ENCODE measurements at places on chromosomes 5 and 9.

DNA sequence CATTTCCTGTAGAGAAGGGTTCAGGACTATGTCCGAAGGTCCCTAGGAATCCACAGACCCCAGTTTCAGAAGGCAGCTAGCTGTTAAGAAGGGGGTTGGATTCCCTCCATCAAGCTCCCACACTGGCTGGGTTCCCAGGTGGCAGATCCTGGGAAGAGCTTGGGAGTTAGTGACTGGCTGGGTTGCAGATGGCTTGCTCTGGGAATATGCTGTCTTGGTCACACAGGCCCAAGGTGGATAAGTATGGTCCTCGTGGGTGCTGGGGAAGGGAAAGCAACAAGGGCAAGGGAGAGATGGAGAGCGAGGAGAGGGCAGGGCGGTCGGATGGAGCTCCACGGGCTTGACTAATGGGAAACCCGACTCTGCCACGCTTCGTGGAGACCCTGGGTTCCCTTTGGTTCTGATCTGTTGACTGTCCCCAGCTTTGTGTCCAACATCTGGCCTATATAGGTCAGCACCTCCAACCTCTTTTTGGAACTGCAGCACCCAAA lies 17.4 kb downstream of the SH3PXD2B start:
- DNase-seq, result no peak

- no peak for DNase-seq
These were observed 849.6 kb upstream of the DMAC1 start for GRCh38 chr9:8649160-8649559.

- DNase-seq, result no peak
These were observed 383.3 kb downstream of the OSTF1 start for GRCh38 chr9:75471549-75472114.

DNA sequence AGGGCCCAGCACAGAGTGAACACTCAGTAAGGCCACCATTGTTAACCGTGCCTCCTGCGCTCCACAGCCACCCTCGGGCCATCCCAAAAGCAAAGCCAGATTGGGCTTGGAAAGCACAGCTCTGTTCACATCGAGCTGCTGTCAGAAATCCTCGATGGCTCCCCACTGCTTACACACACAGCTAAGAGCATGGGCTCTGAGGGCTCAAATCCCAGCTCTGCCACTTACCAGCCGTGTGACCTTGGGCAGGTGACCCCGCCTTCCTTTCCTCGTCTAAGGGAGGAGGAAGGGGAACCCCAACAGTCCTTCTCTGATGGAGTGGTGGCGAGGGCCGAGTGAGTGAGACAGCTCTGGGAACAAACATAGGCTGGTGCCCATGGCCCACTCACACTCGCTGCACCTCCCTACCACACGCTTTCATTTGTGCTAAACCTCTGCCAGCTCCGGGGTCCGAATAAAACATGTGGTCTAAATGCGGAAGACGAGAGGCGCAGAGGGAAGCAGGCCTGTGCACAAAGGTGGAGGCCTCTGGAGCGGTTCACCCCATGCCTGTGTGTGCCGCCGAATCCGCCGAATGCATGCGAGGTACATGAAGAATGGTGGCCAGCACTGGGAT lies 139.3 kb downstream of the PAX5 start:
- DNase-seq, result no peak

- DNase-seq, result no peak
These were observed 21.6 kb downstream of the RNF145 start for GRCh38 chr5:159187719-159188118.

- no peak for DNase-seq
These were observed 40.8 kb upstream of the ANKRD31 start for GRCh38 chr5:75277463-75277862.

Measured in non-pigmented ciliary epithelial cell (primary cell).